ENCODE measurements at places on chromosomes 7 and 10.

GRCh38 chr10:53463539-53463938, 691.0 kb upstream of the MBL2 start:
- no peak overlapping the region for H3K27ac ChIP-seq
- H3K36me3 ChIP-seq, result no peaks in the 10 kb centered on the region
- no peaks in the 10 kb centered on the region for H3K4me1 ChIP-seq
- H3K27me3 ChIP-seq, result peaks cover 1% of the 10 kb centered on the region
- DNase-seq, result no peak

DNA sequence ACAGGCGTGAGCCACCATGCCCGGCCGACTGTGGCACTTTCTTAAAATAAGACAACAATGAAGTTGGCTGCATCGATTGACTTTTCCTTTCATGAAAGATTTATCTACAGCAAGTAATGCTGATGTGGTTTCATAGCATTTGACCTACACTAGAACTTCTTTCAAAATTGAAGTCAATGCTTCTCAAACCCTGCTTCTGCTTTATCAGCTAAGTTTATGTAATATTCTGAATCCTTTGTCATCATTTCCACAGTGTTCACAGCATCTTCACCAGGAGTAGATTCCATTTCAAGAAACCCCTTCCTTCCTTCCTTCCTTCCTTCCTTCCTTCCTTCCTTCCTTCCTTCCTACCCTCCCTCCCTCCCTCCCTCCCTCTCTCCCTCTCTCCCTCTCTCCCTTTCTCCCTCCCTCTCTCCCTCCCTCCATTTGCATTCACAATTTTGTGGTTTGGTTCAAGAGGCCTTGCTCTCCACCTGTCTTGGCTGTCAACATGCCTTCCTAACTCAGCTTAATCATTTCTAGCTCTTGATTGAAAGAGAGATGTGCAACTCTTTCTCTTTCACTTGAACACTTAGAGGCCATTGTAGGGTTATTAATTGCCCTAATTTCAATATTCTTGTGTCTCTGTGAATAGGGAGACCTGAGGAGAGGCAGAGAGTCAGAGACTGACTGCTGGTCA, 52.1 kb downstream of the HDAC9 start:
- no peak overlapping the region for H3K4me3 ChIP-seq
- H3K36me3 ChIP-seq, result no peaks in the 10 kb centered on the region
- peaks cover 7% of the 10 kb centered on the region for H3K4me1 ChIP-seq
- H3K27me3 ChIP-seq, result no peaks in the 10 kb centered on the region
- H3K27ac ChIP-seq, result no peak overlapping the region
- DNase-seq, result no peak

- no peak overlapping the region for H3K27ac ChIP-seq
- H3K4me1 ChIP-seq, result no peaks in the 10 kb centered on the region
- no peaks in the 10 kb centered on the region for H3K27me3 ChIP-seq
- H3K36me3 ChIP-seq, result no peaks in the 10 kb centered on the region
- no peak for DNase-seq
These were observed 39.8 kb downstream of the ATOH7 start for GRCh38 chr10:68192113-68192512.

- peaks cover 5% of the 10 kb centered on the region for H3K4me1 ChIP-seq
- DNase-seq, result no peak
- no peak overlapping the region for H3K4me3 ChIP-seq
- H3K27ac ChIP-seq, result no peak overlapping the region
These were observed 29.3 kb downstream of the KLF6 start for GRCh38 chr10:3755440-3756359.

GRCh38 chr10:30751678-30752331, 122.3 kb upstream of the LYZL2 start:
- peaks cover 3% of the 10 kb centered on the region for H3K4me1 ChIP-seq
- H3K27ac ChIP-seq, result peak overlapping the region; percentile 12
- H3K4me3 ChIP-seq, result no peak overlapping the region
- no peaks in the 10 kb centered on the region for H3K36me3 ChIP-seq

- H3K4me3 ChIP-seq, result no peak overlapping the region
- no peak for DNase-seq
- peak overlapping the region; percentile 85 for H3K27ac ChIP-seq
- peaks cover 2% of the 10 kb centered on the region for H3K27me3 ChIP-seq
- H3K36me3 ChIP-seq, result peaks cover 19% of the 10 kb centered on the region
These were observed 94.0 kb downstream of the AKR1D1 start for GRCh38 chr7:138170298-138170697.

DNA sequence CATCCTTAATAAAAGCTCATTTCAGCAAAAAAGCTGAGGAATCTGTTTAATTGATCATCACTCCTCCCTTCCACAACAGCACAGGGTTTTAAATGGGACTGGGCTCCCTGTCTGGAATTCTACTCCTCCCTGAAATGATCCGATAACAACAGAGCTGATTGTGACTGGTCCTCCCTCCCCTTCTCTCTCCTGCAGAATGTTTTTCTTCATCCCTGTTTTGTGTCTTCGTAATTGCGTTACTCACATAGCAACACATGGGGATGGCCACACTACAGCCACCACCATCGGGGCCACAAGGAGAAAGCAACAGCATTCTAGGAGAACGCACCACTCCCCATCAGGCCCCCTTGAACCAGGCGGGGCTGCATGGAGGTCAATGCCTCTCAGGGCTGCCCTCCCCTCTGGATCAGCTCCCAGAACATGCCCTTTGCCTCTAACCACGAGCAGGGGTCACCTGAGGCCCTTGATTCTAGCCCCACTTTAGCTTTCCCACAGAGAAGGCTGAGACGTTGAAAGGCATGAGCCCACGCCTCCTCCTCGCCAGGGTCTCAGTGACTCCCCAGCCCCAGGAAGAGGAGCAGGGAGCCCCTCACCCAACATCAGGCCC, 152.6 kb downstream of the PLXNA4 start:
- no peak overlapping the region for H3K27ac ChIP-seq
- DNase-seq, result no peak
- H3K27me3 ChIP-seq, result no peaks in the 10 kb centered on the region
- peaks cover 11% of the 10 kb centered on the region for H3K4me1 ChIP-seq

GRCh38 chr10:83572036-83572435, 567.3 kb upstream of the GHITM start:
- no peak for DNase-seq
- H3K27me3 ChIP-seq, result no peaks in the 10 kb centered on the region
- H3K4me3 ChIP-seq, result no peak overlapping the region
- no peak overlapping the region for H3K27ac ChIP-seq
- no peaks in the 10 kb centered on the region for H3K4me1 ChIP-seq

- no peak overlapping the region for H3K27ac ChIP-seq
- no peak for DNase-seq
- no peak overlapping the region for H3K4me3 ChIP-seq
- H3K27me3 ChIP-seq, result no peaks in the 10 kb centered on the region
- H3K4me1 ChIP-seq, result no peaks in the 10 kb centered on the region
These were observed 1292.2 kb downstream of the REEP3 start for GRCh38 chr10:64813391-64813790.

- no peaks in the 10 kb centered on the region for H3K36me3 ChIP-seq
- no peaks in the 10 kb centered on the region for H3K4me1 ChIP-seq
- H3K27me3 ChIP-seq, result no peaks in the 10 kb centered on the region
- H3K4me3 ChIP-seq, result no peak overlapping the region
- DNase-seq, result no peak
- H3K27ac ChIP-seq, result no peak overlapping the region
These were observed 481.6 kb downstream of the PARD3 start for GRCh38 chr10:34333513-34333912.

DNA sequence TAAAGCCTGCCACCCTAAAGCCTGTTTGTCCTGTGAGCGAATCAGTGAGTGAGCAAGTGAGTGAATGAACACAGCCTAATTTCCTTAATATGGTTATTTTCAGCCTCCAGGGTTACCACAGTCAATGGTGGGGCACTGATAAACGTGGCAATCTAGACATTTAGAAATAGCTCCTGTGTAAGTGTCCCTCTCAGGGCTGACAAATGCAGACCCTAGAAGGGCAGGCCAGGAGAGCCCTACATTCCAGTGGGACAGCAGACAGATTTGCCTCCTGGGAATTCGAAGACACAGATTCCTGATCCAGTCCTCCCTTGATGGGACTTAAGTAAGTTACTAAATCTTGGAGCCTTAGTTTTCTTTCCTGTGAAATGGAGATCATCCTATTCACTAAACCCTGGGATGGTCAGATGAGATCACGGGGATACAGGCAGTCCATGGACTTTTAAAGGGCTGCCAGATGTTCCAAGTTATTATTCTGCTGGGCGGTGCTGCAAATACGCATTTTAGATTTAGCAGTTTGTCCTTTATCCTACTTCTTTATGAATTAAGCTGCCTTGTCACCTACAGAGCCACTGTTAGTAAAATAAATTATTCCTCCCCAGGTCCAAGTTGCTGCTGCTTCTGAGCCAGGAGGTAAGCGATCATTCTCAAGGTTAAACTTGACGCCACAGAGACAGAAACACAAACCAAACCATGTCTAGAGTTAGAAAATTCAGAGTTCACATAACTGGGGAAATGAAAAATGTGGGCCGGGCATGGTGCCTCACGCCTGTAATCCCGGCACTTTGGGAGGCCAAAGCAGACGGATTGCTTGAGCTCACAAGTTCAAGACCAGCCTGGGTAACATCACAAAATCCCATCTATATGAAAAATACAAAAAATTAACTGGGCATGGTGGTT, 54.8 kb upstream of the TM9SF3 start:
- no peaks in the 10 kb centered on the region for H3K27me3 ChIP-seq
- no peak overlapping the region for H3K4me3 ChIP-seq
- no peaks in the 10 kb centered on the region for H3K4me1 ChIP-seq
- H3K27ac ChIP-seq, result no peak overlapping the region

- no peak overlapping the region for H3K27ac ChIP-seq
- no peak for DNase-seq
- no peak overlapping the region for H3K4me3 ChIP-seq
- no peaks in the 10 kb centered on the region for H3K36me3 ChIP-seq
- H3K27me3 ChIP-seq, result no peaks in the 10 kb centered on the region
These were observed 99.7 kb upstream of the CCDC6 start for GRCh38 chr10:60006062-60006461.

DNA sequence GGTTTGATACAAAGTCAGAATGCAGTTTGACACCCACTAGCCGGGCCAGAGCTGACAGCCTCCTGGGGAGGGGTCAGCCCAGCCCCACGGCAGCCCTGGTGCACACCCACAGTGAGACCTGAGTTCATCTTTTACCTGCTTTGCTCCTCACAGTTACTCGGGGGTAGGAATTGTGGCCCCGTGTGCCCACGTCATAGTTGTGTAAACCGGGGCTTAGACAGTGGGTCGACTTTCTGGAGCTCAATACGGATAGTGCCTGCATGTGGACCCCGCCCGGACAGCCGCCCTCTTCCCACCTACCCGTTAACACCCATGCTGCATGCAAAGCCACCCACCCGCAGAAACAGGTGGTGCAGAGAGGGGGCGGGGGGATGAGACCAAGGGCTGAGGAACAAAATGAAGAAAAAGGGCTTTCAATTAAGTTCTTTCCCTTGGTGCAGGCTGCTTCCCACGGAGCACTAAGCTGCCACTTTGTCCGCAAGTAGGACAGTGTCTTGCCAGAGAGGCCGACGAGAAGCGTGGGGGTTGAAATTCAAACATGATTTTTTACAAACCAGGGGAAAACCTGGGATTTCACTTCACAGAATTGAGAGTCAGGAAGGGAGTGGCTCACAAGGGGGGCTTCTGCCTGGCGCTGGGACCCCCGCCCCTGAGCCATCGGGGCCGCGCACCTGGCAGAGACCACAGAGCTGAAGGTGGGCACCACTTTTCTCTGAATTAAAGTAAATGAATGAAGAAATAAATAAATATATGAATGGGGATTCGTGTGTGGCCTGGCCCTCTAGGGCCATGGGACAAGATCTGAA, 24.6 kb upstream of the FOXL3 start:
- no peak overlapping the region for H3K4me3 ChIP-seq
- no peaks in the 10 kb centered on the region for H3K4me1 ChIP-seq
- no peak overlapping the region for H3K27ac ChIP-seq
- DNase-seq, result no peak
- H3K36me3 ChIP-seq, result peaks cover 32% of the 10 kb centered on the region

- H3K27ac ChIP-seq, result no peak overlapping the region
- H3K36me3 ChIP-seq, result no peaks in the 10 kb centered on the region
- no peaks in the 10 kb centered on the region for H3K4me1 ChIP-seq
- no peak overlapping the region for H3K4me3 ChIP-seq
- no peak for DNase-seq
These were observed 35.3 kb upstream of the NOBOX start for GRCh38 chr7:144438759-144439158.

- H3K4me1 ChIP-seq, result no peaks in the 10 kb centered on the region
- H3K36me3 ChIP-seq, result no peaks in the 10 kb centered on the region
- H3K4me3 ChIP-seq, result no peak overlapping the region
- no peak for DNase-seq
These were observed 20.0 kb upstream of the LRRC17 start for GRCh38 chr7:102892631-102893278.

- no peaks in the 10 kb centered on the region for H3K36me3 ChIP-seq
- no peak for DNase-seq
- no peaks in the 10 kb centered on the region for H3K27me3 ChIP-seq
- H3K4me1 ChIP-seq, result no peaks in the 10 kb centered on the region
These were observed 130.7 kb upstream of the NOBOX start for GRCh38 chr7:144534196-144534595.

GRCh38 chr7:48424731-48425130, 253.5 kb downstream of the ABCA13 start:
- no peak overlapping the region for H3K4me3 ChIP-seq
- peaks cover 7% of the 10 kb centered on the region for H3K4me1 ChIP-seq
- DNase-seq, result peak; percentile 12
- H3K27me3 ChIP-seq, result peaks cover 2% of the 10 kb centered on the region
- H3K36me3 ChIP-seq, result no peaks in the 10 kb centered on the region

GRCh38 chr10:48934672-48935501, 4.8 kb downstream of the LRRC18 start:
- H3K4me1 ChIP-seq, result peaks cover 3% of the 10 kb centered on the region
- no peak overlapping the region for H3K4me3 ChIP-seq
- no peaks in the 10 kb centered on the region for H3K27me3 ChIP-seq
- H3K36me3 ChIP-seq, result no peaks in the 10 kb centered on the region
- H3K27ac ChIP-seq, result no peak overlapping the region
- no peak for DNase-seq

- no peak for DNase-seq
- H3K4me3 ChIP-seq, result peak overlapping the region; percentile 96
- H3K36me3 ChIP-seq, result peaks cover 7% of the 10 kb centered on the region
These were observed 1.2 kb downstream of the DBF4 start for GRCh38 chr7:87877366-87878040.

GRCh38 chr7:17690030-17690429, 250.3 kb downstream of the SNX13 start:
- peaks cover 1% of the 10 kb centered on the region for H3K27me3 ChIP-seq
- no peak overlapping the region for H3K4me3 ChIP-seq
- no peak for DNase-seq

GRCh38 chr10:64659311-64659710, 1138.1 kb downstream of the REEP3 start:
- H3K4me1 ChIP-seq, result no peaks in the 10 kb centered on the region
- no peak overlapping the region for H3K4me3 ChIP-seq
- no peak for DNase-seq
- no peaks in the 10 kb centered on the region for H3K36me3 ChIP-seq

All from endothelial cell (in vitro differentiated cells).